ENCODE measurements at places on chromosomes 2 and 18.

- no peak for DNase-seq
Observed at GRCh38 chr2:228369400-228370031, 188.0 kb upstream of the SPHKAP start.

DNA sequence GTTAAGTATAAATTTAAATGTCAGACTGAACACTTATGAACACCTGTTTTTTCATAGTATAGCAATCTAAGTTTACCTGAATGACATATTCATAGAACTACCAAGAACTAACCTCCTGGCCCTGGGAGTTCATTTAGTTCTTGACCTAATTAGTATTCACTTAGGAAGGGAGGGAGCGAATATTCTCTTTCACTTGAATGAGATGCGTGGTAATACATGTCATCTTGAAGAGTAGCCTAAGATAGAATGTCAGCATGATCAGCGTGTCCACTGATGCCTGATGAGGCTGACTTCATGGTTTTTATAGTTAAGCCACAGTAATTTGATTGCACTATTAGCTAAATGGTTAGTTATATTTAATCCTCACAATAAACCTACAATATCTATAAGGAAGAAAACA is 13.3 kb downstream of the NDUFAF7 start:
- no peak for DNase-seq

DNA sequence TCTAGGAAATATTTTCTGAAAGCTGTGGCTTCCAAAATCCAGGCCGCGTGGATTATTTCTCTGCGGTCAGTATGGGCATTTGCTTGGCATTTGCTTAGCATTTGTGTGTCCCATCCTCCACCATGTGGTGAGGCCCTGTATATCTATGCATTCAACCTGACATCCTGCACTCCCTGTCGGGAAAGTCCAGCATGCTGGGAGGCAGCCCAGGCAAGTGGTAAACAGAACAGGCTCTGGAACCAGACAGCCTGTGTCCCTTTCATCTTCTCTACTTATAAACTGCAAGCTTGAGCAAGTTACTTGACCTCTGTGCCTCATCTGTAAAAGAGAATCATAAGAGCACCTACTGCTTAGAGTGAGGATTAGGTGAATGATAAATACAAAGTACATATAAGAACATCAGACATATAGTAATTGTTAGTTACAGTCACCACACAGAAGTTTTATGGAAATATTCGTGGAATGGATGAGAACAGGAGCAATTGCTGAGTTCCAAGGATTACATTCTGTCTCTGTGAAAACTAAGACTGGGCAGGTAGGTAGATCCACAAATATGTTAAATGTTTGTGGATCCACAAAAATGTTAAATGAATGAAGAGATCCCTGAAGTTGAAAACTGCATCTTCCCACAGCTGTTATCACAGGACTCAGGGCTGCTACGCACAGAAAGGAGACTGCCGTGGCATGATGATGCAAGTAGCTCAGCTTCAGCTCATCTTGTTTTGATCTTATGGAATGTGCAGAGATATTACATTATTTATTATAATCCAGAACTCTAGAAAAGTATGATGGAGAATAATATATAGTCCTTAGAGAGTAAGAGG is 317.0 kb upstream of the MMADHC start:
- no peak for DNase-seq

GRCh38 chr2:2890901-2891300 is 486.7 kb downstream of the EIPR1 start:
- no peak for DNase-seq

DNA sequence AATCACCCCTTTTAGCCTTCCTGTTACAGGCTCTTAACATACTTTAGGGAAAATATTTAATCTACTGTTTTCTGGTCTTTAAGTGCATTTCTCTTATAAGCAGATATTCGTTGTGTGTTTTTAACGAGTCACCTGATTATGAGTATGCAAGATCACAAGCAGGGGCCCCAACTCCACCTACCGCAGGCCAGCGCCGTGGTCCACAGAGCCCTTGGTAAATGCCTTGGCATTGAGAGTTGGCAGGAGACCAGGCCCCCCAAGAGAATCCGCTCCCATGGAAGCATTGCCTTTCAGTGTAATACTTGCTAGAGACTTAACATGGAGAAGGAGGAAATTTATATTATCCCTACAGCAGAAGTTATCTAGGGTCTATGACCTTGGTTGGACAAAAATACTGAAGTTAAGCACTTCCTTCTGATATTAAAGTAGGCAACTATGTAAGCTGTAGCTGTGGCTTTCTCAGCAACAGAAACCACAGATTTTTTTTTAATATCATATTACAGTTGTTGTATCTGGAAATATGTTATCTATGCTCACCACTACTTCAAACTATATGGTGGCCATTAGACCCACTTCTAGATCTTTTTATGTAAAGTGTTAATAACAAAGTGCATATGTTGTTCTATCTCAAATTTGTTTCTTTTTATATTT is 241.8 kb upstream of the MGAT5 start:
- no peak for DNase-seq

DNA sequence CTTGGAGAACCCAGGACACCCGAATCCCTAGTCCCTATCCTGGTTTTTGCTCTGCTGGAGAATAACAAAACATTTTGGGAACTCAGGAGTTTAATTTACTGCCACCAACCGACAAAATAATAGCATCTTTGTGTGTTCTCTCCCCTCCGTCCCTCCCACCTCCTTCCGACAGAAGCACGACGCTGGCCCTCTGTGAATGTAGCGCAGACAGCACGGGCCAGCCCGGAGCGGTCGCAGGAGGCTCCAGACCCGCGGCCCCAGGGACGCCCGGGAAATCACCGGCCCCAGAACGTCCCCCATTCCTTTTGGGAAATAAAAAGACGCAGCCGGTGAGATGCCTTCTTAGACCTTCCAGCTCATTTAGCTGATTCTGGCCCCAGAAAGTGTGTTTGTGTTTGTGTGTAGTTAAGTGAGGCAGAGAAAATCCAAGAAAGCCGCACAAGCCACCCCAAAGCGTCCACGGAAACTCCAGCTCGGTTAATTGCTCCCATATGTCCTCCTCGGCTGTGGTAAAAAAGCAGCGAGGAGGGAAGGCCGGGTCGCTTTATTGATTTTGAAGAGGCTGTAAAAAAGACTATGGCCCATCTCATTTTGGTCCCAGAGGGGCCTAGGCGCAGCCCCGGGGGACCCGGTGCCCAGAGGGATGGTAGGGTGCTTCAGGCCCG is 577 bp upstream of the TANC1 start:
- no peak for DNase-seq

- no peak for DNase-seq
Observed at GRCh38 chr2:197759625-197760292, 25.4 kb downstream of the BOLL start.

Data from CD8-positive, alpha-beta T cell (primary cell).